Naive thymus-derived CD4-positive, alpha-beta T cell (primary cell): ENCODE measurements at places on chromosomes 4 and X.

DNA sequence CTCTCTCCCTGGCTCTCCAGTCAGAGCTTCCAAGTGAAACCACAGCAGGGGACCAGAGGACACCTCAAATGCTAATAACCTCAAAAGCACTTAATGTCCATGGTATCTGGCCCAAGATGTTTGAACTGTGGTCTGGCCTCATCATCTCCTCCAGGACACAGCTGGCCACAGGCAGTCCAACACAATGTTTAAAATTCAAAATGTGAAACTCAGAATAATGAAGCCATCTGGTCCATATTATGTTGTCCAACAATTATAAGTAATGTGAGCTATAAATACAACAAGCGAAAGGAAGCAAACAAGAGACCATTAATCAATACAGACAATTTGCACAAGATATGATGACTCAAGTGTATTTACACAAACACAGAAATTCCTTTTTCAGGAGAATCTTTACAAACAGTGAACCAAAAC, 90.7 kb upstream of the S100G start:
- DNase-seq = no peak

DNA sequence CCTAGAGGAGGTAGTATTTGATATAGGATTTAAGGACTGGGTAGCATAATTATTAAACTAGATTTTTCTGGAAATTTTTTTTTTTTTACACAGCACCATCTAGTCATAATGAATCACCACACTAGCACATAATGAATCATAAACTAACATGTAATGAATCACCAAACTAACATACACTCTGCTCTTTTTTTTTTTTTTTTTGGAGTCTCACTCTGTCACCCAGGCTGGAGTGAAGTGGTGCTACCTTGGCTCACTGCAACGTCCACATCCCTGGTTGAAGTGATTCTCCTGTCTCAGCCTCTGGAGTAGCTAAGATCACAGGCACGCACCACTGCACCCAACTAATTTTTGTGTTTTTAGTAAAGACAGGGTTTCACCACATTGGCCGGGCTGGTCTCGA, 92.5 kb downstream of the FAM13A start:
- DNase-seq = no peak

DNA sequence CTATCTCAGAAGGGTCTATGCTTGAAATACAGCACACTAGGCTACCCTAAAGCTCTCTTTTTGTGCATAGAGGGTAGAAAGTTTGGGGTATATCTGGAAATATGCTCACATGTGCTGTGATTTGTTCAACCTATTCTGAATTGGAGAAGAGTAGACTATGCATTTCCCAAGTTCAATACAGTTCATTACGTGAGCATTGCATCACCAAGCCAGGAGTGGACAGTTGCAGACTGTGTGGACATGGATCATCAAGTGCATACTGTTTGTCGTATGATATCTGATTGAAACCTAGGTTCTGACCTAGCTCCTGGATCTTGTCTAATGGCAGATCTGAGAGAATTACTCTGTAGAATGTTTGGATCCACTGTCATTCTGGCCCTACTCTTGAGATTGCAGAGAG, 161.1 kb downstream of the FRAS1 start:
- no peak for DNase-seq

DNA sequence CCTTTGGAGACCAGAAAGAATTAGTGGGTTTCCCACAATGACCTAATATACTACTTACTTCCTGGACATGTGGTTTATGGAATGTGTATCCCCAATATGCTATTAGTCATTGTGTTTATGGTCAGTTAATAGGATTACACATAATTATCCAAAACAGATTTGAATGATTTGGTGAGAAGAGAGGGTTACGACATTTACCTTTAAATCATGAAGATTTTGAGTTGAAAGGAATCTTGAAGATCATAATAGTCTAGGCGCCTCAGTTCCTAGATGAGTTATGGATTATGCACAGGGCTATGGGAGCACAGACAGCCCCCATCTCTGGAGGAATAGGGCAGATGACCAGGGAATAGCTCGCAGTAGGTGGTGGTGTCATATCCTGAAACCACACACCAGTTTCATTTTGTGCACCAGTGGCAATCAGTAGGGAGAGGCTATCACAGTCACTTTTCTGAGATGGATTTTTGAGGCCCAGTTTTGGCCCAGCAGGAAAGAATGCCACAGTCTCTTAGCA, 61.3 kb downstream of the SEPTIN11 start:
- no peak for DNase-seq

- DNase-seq = no peak
Observed at GRCh38 chr4:10738826-10739489, 54.4 kb upstream of the CLNK start.

DNA sequence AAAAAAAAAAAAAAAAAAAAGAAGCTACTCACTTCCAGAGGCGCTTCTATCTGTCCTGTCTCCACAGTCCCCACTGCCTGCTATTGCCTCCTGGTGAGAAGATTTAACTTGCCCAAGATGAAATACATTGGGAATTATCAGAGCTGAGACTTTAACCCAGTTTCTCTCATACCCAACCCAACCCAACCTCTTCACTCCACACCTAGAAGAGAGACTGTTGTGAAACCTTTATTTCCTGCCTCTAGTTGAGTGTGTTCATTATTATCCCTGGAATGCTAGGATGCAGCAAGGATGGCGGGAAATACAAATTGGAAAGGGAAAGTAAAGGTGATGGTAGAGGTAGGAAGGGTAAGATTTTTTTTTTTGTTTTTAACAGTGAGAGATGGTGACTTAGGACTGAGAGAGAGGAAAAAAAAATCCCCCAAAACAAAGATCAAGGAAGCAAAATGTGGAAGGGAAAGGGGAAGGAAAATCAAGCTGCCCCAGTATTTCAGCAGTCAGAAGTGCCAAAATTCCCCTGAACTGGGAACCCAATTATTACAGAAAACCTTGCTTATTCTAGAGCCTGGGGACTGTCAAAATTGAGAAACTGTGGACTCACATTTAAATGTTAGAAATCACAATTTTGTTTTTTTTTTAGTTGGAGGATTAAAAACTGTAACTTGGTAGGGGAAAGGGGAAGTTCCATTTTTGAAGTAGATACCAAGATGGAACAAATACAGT, 253.0 kb downstream of the PTTG2 start:
- DNase-seq = no peak

- DNase-seq = no peak
Observed at GRCh38 chrX:127390316-127390715, 570.8 kb downstream of the PRR32 start.

GRCh38 chr4:101252721-101253120, 94.6 kb downstream of the PPP3CA start:
- DNase-seq = no peak

DNA sequence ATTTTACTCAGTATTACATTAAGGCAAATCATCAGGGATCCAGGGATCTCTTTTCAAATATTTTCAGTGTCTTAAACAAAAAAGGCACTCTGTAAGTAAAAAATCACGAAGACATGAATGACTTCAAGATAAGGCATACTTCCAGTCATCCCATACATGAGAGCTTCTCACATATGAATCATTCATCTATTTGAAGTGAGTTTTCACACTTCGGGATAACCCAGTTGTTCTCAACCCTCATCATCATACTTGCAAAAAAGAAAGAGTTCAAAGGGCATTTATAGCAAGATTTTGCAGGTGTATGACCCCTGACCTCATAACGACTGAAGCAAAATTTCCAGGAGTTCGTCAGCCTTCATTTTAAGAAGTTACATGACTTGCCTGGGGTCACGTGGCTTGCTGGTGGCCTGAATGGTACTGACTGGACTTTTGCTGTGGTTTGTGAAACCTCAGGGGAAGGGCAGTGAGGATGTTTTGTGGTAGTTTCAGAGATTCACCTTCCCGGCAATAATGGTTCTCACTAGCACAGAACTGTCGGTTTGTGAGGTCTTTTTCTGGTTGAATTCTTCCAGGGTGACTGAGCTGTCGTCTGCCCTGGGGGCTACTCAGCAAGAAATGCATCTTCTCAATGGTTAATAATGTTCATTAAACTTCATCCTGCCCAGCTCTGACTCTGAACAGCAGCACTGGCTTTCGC, 115.8 kb upstream of the SHISA3 start:
- no peak for DNase-seq

- no peak for DNase-seq
Observed at GRCh38 chrX:115535844-115536243, 25.1 kb upstream of the PLS3 start.
